ENCODE measurements at places on chromosomes 1 and 21.

DNA sequence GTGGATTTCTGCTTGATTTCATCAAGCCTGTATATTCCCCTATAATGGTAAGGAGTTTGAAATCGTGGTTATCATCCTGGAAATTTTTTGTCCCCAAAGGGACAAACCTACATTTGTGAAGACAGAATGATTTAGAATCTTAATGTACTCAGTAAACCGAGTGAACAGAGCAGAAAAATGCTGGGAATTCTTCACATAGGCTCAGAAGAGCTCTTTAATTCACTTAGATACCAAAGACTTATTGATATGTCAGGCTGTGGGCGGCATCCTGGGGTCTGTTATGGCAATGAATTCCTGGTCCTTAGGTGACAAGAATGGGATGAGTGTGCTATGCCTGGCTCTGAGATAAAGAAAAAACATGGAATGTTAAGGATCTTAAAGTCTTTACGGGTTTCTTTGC, 74.9 kb downstream of the ROR1 start:
- DNase-seq = no peak

GRCh38 chr21:17495680-17496079, 17.2 kb upstream of the CXADR start:
- no peak for DNase-seq

GRCh38 chr1:115373305-115373704, 35.3 kb upstream of the NGF start:
- DNase-seq = no peak

DNA sequence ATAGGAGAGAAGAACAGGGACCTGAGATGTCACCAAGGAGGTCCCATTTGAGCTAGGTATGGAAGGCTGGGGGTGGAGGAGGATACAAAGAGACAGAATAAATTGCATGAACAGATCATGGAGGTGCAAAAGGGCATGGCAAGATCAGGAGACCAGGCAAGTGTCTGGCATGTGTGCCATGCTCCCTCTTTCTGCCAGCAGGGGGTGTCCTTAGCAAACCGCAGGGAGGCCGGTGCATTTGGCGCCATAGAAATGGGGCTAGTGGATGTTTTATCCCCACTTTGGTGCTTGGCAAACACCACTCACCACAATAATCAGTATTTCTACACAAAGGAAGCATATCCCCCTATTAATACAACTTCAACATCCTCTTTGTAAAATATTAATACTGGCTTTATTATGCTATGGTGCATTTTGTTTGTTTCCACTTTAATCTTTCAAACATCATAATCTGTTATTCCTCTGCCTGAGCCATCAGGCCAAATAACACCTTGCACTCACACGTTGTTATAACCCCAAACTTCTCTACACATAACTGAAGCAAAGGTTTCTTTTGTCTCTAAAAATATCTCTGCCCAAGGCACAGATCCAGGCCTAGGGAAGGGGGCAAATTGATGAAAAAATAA, 25.9 kb downstream of the S100A6 start:
- peak; percentile 54 for DNase-seq

GRCh38 chr1:9194024-9194423, 40.5 kb upstream of the H6PD start:
- no peak for DNase-seq

- DNase-seq = no peak
These were observed 185.0 kb downstream of the CAMTA1 start for GRCh38 chr1:6970221-6970620.

DNA sequence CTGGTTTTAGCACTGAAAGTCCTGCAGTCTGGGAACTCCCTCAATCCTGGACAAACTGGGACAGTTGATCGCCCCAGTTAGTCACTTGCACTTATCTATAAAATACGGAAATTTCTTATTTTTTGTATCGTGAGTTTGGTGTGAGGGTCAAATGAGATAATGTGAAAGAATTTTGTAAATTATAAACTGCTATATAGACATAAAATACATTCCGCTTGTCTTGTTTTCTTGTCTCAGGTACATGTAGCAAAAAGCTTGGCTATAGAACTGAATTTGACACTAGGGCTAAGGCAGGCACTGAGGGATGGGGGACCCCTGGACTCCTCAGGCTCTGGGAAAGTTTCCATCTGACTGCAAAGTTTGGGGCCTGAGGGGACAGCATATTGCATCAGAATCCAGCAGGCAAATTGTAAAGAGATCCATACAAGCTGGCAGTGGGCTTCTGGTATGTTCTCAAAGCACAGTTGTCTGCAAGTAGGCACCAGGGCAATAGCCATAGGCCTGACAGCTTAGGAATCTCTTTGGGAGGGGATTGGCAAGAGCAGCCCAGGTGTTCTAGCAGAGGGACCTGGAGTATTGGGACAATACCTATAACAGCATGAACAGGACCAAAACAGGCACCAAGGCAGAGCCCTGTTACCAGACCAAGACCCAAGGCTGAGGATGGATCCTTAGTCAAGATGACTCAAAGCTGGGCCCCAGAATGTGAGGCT, 44.3 kb downstream of the S1PR1 start:
- DNase-seq = no peak

GRCh38 chr1:47805921-47806361, 191.2 kb downstream of the TRABD2B start:
- no peak for DNase-seq

DNA sequence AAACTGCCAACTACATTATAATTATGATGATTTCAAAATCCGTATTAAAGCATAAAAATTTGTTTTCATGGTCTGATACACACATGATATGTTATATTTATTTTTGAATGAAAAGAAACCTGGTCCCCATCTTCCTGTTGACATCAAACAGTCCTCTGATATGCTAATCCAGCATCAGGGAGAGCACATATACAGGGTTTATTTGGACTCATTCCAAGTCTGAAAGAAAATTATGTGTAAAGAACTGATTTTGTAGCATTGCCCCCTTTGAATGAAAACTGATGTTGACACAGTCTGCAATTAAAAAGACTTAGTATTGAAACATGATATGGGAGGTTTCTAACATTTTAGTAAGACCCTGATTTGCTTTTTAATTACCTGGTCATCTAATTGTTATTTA, 119.4 kb downstream of the NEK7 start:
- DNase-seq = no peak

- peak; percentile 46 for DNase-seq
These were observed 1.0 kb upstream of the S100B start for GRCh38 chr21:46605767-46606426.

DNA sequence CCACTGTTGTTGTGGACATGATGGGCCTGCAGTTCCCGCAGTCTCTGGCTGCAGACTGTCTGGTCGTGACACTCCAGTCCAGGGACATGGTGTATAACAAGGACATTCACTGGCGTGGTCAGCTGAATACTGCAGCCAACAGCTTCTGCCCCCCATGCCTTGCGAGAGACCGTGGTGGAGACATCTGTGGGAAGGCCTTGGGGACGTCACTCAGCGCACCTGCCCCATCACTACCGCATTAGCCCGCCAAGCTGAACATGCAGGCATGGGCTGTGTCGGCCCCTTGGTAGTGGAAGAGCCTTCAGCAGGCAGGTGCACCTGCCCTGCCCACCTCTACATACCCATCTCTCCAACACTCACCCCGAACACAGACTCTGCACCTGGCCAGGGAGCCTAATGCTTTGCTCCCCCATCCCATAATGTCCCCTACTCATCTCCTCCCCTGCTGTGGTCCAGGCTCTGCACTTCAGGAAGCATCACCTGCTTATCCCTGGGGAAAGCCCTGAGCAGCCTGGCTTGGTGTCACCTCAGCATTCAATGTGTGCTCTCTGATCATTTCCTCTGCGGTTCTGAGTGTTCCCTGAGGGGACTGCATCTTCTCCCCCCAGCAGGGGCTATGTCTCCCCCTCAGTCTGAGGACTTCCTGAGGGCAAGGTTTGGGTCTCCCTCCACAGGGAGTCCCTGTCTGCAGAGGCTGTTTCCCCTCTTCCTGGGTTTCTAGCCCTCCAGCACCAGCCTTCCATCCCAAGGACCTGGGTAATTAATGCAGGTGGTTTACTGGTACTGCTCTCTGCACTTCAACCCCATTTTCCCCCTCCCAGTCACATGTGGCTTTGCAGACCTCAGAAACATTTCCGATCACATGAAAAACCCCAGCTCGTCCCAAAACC, 3.2 kb downstream of the PGLYRP4 start:
- no peak for DNase-seq

DNA sequence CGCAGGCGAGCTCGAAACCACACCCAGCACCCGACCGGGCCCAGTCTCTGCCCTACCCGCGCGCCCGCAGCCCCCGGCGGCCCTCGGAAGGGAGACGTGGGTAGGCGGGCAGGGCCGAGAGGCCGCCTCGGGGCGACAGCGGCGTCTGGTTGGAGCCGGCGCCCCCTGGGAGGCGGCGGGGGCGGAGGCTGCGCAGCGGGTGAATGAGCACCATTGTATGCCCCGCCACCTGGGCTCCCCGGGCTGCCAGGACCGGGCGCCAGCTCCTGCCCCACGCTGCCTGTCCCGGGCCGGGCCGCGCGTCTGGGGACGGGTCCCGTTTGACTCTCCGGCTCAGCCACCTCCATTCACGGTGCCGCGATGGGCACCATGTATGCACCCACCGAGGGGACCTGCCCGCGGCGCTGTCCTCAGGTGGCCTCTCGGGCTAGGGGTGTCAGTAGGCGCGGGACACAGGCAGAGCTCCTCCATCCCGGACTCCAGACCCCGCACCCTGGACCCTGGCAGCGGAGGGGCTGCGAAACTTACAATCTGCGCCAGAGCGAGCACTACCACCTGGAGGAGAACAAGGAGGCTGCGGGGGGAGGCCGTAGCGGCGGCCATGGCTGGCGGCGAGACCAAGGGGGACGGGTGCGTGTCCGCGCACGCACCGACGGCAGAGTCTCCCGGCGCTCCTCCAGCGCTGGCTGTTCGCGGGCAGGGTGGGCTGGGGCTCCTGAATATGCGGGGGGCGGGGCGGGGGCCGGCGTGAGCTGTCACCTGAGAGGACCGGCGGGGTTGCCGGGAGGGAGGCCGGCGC, at the start of gene COL9A2:
TSS of gene COL9A2 (minus strand) at position 692 of the 799 bp plus-strand sequence. CDS start at position 603, 89 bp downstream.
- DNase-seq = no peak

- DNase-seq = no peak
These were observed 78.7 kb downstream of the GREM2 start for GRCh38 chr1:240533154-240533780.

DNA sequence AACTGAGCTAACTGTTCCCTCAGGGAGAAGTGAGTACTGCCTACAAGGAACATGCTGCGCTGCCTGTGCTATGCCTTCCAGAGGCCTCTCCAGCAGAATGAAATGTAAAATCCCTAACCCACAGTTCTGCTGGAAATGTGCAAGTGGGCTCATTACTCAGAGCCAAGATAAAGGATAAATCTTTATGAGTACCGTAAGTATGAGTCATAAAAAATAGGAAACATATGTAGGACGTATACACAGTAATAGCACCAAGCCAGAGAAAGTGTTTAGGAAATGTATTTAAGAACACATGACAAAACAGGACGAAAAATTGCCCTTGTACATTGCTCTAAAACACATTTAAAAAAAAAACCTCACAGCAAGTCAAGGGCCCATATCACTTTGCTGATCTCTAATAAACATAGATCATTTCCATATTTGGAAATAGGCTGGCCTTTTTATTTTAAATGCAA, 104.6 kb downstream of the TGFBR3 start:
- no peak for DNase-seq

GRCh38 chr1:157813269-157813668, 6.7 kb downstream of the FCRL1 start:
- no peak for DNase-seq

DNA sequence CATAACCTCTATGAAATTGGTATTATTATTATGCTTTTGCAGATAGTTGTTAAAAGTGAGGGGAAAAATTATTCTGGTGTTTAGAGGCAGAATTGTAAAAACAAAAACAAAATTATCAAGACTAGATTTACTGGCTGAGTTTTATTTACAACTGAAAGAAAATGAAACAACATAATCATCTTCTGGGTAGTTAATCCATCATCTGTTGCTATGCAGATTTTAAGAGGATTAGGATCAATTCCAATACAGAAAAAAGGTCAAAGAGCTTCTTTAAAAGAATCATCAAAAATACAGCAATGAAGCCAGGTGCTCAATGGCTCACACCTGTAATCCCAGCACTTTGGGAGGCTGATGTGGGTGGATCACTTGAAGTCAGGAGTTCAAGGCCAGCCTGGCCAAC, 8.3 kb downstream of the GOLT1A start:
- no peak for DNase-seq

DNA sequence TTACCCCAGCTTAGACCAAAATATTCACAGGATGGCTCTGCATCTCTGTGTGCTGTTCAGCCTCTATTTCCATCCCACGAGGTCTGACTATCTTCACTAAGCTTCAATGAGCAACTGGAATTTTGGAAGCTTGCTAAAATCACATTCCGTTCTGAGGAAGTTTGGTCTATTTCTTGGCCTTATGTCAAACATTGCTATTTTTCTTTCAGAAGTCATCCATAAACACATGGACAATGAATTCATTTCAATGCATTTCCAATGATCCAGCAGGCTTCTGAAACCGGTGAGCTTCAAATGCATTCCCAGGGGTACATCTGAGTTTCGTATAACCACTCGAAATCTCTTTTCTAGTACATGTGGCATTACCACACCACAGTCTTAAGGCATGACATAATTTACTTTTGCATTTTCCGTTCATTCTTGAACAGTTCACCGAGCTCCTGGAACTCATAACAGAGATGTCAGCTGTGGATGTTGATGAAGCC, 294.1 kb upstream of the KAZN start:
- DNase-seq = no peak

- no peak for DNase-seq
These were observed 87.4 kb upstream of the KIF1B start for GRCh38 chr1:10122926-10123325.

- no peak for DNase-seq
These were observed 2.9 kb downstream of the CACHD1 start for GRCh38 chr1:64472805-64473204.

DNA sequence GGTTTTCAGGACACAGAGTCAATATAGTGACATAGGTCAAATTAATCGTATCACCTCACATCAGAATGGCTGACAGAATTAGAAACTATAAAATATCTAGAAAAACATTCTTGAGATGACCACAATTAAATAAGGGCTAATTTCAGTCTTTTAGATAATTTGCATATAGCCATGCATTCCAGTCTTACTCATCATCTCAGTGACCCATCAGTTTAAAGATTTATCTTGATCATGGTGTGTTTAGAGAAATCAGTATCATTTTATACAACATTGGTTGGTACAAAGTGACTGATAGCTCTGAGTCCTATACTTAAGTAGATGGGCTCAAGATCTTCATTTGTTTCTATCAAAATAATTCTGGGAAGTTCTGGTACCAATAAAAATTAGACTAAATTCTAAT, 262.3 kb upstream of the SNX7 start:
- no peak for DNase-seq

GRCh38 chr1:203649551-203649998, 22.9 kb downstream of the ATP2B4 start:
- DNase-seq = no peak

- no peak for DNase-seq
These were observed 19.3 kb upstream of the PTPRF start for GRCh38 chr1:43511394-43511793.

DNA sequence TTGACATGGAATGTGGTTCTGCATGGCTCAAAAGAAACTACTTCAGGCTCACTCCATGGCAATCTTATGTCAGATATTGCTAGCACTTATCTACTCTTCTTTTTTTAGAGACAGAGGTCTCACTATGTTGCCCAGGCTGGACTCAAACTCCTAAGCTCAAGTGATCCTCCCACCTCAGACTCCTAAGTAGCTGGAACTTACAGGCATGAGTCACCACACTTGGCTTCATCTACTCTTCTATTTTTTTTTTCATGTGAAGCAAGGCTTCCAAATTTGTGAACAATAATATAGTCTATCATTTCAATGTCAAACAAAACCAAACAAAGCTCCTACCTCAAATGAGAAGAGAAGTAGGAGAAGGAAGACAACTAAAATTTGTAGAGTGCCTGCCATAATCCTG, 7.5 kb upstream of the PSEN2 start:
- no peak for DNase-seq

- DNase-seq = no peak
These were observed 40.2 kb upstream of the KIF1B start for GRCh38 chr1:10170239-10170574.
